ENCODE measurements at places on chromosomes 11 and 22.

GRCh38 chr11:14942745-14943144 lies 29.4 kb downstream of the CALCA start:
- DNase-seq: no peak

GRCh38 chr11:116980136-116980793 lies 118.0 kb downstream of the SIK3 start:
- no peak for DNase-seq

DNA sequence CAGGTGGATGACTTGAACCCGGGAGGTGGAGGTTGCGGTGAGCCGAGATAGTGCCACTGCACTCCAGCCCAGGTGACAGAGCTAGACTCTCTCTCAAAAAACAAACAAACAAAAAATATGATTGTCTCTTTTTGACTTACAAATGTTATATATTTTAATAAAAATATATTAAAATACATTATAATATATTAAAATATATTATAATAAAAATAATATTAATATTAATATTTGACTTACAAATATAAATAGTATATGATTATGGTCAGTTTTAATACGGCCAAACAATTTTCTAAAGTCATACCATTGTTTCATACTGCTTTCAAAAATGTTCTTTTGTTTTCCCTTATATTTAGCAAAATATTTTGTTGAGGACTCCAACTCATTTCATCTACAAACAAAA lies 27.2 kb upstream of the DDX6 start:
- no peak for DNase-seq

GRCh38 chr11:72842653-72843330 lies 28.6 kb downstream of the ATG16L2 start:
- no peak for DNase-seq

GRCh38 chr11:120642196-120642894 lies 130.8 kb downstream of the GRIK4 start:
- DNase-seq: no peak

DNA sequence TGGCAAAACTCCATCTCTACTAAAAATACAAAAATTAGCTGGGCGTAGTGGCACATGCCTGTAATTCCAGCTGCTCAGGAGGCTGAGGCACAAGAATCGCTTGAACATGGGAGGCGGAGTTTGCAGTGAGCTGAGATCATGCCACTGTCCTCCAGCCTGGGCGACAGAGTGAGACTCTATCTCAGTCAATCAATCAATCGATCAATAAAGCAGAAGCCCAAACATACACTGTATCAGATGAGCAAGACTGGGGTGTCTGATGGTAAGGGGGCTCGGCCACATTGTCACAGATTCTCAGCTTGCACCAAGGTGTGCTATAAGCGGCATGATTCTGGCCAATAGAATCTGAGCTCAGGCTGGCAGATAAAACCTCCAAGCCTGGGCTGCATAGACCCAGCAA lies 261.1 kb downstream of the BUD13 start:
- no peak for DNase-seq

- no peak for DNase-seq
These were observed 60.5 kb downstream of the LIF start for GRCh38 chr22:30186041-30186440.

GRCh38 chr11:65204143-65204542 lies 22.4 kb downstream of the CAPN1 start:
- no peak for DNase-seq

GRCh38 chr22:30033901-30034300 lies 46.4 kb upstream of the HORMAD2 start:
- no peak for DNase-seq

- no peak for DNase-seq
These were observed 9.6 kb downstream of the SMTNL1 start for GRCh38 chr11:57546869-57547475.

- no peak for DNase-seq
These were observed 149.6 kb upstream of the MTMR2 start for GRCh38 chr11:96073536-96073935.

DNA sequence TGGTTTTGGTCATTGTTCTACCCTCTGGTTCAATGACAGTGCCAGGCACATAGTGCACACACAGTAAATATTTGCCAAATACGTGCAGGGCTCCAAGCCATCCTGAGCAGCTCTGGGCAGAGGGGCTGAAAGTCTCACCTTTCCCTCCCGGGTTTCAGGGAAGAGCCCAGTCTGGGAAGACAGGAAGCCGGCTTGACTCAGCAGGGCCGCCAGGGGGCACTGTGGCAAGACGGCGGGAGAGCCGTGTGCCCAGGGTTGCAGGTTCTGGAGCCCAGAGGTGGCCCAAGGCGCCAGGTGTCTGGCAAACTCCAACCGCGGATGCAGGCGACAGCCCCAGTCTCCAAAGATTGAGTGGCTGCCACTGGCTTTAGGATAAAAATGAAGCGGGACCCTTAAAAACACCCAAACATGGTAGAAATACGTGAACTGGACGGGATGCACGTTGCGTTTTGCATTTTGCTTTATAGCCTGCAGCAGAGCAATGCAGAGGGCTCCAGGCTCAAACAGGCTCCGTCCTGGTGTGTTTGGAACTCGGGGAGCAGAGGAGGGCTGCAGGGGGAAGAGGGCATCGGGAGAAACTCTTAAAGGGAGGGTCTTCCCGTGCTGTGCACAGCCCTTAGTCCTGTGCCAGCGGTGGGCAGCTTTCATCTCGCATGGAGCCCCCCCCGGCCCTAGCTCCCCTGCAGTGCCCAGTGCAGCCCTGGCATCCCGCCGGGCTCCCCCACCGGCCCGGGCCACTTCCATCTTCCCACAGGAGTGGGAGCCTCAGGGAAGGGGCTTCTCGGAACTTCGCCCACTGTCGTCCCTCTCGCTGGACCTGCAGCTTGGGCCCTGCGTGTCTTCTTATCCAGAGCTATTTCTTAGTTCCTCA lies 10.7 kb downstream of the KRTAP5-5 start:
- no peak for DNase-seq

DNA sequence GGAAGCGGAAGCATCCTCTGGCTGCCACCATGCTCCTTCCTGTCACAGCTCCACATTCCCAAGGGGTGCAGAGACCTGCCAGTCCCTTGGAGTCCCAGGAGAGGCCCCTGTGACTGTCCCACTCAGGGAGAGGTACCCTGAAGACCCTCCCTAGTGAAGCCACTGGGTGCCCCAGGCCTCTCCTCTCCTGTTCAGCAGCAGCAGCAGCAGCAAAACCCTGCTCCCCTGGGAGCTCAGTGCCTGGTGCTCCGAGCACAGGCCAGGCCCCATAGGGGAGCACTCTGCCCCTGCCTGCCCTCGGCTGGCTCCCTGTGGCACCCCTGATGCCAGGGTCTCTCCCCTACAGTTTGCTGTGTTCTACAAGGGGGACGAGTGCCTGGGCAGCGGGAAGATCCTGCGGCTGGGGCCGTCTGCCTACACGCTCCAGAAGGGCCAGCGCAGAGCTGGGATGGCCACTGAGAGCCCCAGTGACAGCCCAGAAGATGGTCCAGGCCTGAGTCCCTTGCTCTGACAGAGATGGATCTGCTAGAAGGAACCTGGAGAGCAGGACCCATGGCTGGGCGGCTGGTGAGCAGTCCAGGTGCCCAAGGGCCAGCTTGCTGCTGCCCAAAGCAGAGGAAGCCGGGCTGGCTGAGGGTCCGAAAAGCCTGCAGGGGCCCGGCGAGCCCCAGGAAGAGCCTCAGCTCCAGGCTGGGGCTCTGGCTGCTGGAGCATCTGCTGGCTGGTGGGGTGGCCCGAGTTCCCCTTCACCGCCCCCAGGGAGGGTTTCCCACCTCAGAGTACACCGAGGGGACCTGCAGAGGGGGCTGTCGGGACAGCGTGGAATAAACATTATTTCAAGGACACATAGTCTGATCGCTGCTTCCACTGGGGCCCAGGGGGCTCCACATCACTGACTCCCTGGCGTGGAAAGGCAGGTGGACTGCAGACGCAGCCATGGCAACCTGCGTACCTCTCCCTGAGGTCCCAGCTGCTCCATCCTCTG lies 21.3 kb downstream of the TRMU start:
- DNase-seq: no peak

GRCh38 chr11:112285841-112286311 lies 25.2 kb upstream of the PLET1 start:
- no peak for DNase-seq

DNA sequence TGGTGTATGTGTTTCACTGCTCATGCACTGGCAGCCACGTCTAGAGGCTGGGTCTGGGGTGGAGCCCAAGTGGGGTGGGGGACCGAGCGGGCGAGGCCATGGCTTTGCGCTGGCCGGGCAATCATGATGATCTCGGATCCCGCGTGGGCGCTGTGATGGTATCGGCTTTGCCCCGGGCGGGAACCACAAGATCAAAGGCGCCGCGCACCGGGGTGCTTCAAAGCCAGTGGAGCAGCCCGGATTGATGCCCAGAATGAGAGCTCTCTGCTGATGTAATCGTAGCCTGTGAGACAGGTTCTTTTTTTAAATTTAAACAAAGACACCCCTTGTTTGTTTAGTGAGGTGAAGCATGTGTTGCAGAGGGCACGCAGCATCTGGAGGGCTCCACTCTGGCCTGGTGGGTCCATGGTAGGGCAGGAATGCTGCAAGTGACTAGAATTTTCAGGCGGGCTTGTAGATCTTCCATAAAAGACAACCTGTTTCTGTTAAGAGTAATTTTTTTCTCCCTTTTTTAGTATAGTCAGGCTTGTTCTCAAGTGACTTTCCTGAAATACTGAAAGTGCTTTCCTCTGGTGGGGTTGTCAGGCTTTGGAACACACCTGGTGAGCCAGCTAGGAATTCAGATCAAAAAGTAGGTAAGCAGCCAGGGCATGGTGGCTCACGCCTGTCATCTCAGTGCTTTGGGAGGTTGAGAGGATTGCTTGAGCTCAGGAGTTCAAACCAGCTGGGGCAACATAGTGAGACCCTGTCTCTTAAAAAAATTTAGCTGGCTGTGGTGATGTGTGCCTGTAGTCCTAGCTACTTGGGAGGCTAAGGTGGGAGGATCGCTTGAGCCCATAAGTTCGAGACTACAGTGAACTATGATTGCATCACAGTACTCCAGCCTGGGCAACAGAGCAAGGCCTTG lies 40.7 kb downstream of the ZNRF3 start:
- DNase-seq: no peak

- no peak for DNase-seq
These were observed 50.3 kb downstream of the MICAL3 start for GRCh38 chr22:17974087-17974486.

DNA sequence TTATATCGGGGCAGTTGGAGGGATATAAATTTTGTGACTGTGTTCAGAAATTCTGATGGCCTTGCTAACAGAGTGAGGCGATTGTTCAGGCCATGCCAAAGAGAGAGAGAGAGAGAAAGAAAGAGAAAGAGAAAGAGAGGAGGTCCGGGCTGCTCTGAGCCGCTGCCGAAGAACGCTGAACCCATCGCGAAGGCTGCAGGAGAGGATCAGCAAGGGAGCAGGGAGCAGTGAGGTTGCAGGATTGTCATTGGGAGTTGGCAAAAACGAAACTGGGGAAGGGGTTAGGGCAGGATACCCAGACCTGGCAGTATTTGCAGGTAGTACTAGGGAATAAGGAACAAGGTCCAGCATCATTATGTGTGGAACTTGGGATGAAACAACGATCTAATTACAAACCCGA lies 537.1 kb downstream of the INSC start:
- no peak for DNase-seq

GRCh38 chr11:75450236-75450635 lies 17.2 kb upstream of the KLHL35 start:
- no peak for DNase-seq

DNA sequence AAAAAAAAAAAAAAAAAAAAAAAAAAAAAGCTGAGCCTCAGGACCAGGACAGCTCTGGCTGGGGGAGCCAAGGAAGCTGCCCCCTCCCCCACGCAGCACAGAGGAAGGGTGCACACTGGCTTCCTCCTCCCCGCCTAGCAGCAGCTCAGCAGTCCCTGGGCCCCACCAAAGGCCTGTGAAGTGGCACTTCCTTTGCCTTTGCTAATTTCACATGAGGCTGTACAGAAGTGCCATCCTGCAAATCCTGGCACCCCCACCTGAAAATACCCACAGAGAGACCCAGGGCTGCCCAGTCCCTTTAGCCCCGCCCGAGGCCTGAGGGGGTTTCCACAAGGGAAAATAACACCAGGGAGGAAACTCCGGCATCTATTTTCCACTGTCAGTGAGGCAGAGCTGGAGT lies 3.9 kb downstream of the RHOG start:
- DNase-seq: no peak

DNA sequence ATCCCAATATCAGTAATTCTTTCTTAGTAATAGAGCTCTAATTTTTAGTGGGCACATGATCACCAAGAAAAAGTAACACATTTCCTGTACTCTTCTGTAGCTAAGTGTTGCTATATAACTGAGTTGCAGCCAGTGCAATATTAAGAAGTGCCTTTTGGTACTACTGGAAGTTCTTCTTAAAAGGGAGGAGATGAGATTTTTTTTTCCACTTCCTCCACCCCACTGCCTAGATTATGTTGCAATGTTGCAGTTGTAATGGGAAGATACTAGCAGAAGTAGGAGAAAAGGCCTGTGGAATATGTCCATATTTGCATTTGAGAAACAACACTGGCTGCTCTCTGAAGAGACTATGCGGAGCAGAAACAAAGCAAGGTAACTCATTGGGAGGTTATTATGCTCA lies 280.6 kb upstream of the ANO5 start:
- no peak for DNase-seq

DNA sequence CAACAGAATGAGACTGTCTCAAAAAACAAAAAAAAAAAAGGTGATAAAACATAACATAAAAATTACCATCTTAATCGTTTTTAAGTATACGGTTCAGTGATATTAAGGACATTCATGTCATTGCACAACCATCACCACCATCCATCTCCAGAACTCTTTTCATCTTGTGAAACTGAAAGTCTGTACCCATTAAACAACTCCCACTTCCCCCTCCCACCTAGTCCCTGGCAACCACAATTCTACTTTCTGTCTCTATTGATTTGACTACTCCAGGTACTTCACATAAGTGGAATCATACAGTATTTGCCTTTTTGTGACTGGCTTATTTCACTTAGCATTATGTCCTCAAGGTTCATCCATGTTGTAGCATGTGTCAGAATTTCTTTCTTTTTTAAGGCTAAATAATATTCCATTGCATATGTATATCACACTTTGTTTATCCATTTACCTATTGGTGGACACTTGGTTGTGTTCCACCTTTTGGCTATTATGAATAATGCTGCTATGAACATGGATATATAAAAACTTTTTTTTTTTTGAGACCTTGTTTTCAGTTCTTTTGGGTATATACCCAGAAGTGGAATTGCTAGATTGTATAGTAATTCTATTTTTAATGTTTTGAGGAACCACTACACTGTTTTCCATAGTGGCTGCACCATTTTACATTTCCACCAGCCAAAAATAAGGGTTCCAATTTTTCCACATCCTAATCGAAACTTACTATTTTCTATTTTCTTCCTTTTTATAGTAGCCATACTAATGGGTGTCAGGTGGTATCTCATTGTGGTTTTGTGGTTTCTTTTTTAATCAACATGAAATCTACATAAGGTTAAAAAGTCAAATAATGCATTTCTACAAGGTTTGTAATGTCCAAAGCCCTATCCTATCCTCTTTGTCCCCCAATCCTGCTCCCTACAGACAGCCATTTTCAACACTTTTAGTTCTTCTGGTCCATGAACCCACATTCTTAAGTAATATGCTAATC lies 23.4 kb upstream of the PIK3C2A start:
- DNase-seq: no peak

Data from T1000 (cell line).